CD4-positive, alpha-beta T cell treated with Interleukin-2 at 100 ng/mL for 4 hours (primary cell): ENCODE measurements at places on chromosomes 5 and 9.

DNA sequence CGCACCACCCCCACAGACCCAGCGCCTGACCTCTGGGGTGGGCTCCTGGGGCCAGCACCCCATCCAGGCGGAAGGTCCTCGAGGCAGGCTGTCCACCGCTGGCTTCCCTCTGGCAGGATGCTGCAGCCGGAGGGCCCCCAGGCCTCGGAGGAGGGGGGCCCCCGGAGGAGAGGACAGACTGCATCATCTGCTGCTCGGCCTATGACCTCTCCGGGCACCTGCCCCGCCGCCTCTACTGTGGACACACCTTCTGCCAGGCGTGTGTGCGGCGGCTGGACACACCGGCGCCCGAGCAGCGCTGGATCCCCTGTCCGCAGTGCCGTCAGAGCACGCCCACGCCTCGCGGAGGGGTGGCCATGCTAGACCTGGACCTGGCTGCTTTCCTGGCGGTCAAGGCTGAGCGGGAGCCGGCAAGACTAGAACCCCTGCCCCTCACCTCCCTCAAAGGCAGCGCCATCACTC lies 1.2 kb downstream of the RNF224 start:
- DNase-seq: no peak

DNA sequence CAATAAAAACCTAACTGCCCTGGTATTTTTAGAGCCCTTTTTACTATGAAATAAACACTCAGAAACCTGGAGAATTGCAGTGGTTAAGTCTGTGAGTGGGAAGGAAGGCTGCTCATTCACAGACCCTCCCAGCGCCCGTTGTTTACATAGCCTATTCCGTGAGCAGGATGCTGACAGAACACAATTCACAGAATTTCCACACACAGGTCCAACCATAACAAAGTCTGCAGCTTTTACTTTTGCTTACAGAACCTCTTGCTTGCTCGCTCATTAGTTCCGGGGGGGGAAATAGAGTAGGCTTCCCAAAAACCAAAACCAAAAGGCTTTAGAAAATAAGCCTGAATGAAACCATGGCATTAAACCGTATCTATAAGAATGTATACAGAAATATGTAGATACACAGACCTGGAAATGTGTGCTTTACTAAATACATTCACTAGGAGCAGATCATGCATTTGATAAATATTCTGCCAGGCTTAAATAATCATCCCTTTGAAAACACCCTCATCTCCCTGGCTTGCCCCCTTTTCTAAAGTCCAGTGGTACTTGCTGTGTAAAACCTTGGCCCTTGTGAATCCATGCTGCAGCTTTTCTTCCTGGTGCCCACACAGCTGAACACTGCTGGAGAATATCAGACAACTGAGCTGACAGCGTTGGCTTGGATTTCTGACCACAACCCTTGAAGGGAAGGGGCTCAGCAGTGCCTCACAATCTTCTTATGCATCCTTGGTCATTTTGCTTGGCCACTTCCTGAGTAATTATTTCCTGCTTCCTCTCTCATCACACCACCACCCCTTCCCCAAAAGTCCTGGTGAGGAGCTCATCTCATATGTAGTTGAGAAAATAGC lies 128.0 kb downstream of the FANCC start:
- DNase-seq: peak; percentile 3

DNA sequence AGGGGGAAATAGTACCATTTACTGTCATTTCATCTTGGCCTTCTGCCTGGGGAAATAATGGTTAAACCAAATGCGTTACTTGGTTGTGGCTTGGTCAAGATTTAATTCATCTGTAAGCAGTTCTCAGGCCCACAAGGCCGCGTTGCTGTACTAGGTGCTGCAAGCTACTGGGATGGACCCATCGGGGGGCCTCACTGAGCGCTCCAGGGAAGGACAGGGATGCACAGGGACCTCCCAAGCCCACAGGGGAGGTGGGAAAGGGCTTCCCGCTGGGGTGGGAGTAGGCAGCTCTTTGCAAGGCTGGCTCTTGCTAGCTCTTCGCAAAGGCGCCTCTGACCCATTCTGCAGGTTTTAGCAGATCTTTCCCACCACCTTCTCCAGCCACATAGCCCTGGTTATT lies 8.0 kb downstream of the GFPT2 start:
- DNase-seq: no peak

GRCh38 chr5:80608731-80609130 lies 38.7 kb upstream of the ANKRD34B start:
- DNase-seq: no peak

DNA sequence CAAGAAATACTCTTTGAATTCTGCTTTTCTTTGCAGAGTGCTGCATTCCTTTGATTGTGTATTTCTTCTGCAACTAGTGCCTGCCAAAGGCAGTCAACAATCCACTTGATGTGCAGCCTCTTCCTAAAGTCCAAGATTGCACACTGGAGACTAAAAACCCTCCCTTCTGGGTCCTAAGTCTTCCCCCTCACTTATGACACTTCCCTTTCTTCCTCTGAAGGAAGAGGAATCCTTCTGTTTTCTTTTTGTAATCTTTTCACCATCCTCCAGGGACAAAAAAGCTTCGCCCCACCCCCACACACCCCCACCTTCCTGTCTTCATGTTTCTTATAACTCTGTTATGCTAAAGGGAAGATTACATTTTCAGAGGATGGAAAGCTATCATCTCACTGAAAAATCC lies 39.9 kb downstream of the WDR36 start:
- DNase-seq: no peak

DNA sequence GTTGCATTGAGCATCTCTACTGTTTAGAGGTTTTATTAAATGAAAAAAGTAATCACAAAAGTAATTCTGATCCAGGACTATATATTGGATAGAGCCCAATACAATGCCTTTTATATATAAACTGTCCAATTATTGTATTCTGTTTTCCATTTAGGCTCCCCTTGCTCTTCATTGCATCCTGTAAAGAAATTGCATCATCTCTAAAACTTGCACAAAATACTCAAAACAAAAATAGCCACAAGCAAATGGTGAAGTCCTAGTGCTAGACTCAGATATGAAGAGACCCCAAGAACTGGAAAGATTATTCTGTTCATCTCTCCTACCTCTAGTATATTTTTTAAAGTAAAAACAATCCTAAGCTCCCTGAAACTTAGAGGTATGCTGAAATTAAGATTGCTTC lies 195.8 kb downstream of the NNT start:
- DNase-seq: no peak

GRCh38 chr5:95937607-95938152 lies 24.0 kb downstream of the ELL2 start:
- DNase-seq: no peak

DNA sequence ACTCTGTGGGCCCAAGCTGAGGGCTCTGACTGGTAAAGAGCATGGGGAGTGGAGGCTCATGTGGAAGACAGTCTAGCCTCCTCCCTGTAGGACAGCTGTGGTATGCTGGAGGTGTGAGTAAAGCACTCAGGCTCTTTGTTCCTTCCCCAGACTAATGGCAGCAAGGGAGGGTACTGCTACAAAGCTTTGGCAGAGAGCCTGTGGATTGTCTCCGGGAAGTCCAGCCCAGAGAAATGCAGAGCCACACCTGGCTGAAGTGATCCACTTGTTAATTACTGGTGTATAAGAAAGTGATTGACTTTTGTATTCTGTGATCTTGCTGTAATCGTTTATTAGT lies 161.7 kb downstream of the OXCT1 start:
- DNase-seq: no peak

GRCh38 chr5:146647656-146648199 lies 131.7 kb upstream of the GPR151 start:
- no peak for DNase-seq

DNA sequence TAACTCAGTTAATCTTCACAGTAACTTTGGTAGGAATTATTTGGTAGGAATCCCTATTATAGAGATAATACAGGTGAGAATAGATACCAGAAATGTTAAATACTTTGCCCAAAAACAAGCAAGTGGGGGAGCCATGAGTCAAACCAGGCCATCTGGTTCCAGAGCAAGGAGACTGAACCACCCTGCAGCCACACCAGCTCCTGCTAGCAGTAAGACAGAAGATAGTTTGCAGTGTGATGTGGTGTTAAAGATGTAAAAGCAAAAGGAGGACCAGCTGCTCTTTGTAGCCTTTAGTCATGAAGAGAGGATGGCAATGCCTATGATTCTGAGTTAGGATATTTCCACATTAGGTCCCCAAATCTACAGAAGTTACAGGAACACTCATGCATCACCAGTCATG lies 101.4 kb downstream of the PRKACG start:
- DNase-seq: no peak

GRCh38 chr5:88955403-88955802 lies 72.4 kb upstream of the MEF2C start:
- DNase-seq: no peak

DNA sequence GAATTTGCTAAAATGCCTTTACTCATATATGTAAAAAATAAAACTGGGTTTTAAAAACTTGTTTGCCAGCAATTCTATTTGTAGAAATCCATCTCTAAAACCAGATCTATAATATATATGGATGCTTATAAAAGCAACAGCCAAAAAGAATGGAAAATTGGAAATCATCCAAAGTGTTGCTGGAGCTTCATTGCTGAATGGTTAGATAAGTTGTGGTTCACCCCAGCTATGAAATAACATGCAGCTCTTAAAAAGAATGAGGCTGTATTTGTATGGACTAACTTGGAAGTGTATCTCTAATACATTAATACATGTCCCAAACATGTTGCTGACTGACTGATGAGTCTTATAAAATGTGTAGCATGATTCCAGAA lies 76.2 kb downstream of the STK10 start:
- DNase-seq: no peak

GRCh38 chr5:72377910-72378638 lies 57.9 kb downstream of the PTCD2 start:
- no peak for DNase-seq

DNA sequence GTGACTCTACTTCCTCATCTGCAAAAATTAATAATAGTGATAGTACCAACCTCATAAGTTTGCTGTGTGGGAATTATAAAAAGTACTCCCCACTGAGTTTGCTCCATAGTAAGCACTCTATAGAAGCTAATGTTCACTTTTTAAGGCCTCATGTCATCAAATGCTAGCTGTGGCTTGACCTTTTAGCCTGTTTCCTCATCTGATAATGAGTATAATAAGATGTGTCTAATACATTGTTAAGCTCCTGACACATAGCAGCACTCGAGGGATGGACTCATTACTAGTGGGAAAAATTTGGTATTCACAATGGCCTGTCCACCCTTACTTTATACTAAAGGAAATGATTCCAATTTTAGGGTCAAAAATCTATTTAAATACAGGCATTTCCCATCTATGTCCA lies 26.1 kb upstream of the CAST start:
- no peak for DNase-seq

DNA sequence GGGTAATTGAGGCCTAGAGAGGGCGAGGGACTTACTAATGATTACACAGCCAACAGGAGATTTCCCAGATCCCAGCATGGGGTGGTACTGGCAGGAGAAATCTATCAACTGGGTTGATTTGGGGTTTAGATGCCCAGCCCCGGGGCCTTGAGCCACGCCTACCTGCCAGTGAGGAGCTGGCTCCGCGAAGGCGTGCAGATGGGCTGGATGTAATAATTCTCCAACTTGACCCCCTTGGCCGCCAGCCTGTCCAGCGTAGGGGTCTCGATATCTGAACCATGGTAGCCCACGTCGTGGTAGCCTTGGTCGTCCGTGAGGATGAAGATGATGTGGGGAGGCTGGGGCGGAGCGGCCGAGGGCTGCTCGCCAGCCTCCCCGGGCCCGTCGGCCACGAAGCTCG lies 804 bp downstream of the ARSI start:
- no peak for DNase-seq

- DNase-seq: peak; percentile 24
Observed at GRCh38 chr9:131707733-131708157, 32.1 kb downstream of the RAPGEF1 start.

DNA sequence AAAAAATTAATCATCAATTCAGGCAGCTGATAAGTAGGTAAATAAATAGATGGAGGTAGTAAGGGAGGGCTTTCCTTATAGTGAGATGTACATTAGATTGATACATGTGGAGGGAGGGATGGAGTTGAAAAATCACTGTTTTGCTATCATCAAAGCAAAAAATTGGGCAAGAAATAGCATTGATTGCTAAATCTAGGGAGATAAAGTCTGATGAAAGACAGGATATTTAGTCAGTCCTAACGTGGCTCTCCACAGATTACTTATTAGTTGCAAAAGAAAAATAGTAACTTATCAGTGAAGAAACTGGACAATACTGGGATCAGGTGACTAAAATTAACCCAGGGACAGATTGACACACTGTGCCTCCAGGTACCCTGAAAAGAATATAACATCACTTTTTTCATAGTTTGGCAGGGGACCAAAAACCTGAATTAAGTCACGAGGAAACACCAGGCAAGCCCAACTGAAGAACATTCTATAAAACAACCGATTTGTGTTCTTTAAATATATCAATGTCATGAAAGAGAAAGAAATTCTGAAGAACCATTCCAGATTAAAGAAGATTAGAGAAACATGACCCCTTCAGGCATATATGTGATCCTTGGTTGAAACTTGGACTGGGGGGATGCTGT lies 27.1 kb upstream of the GOLPH3 start:
- DNase-seq: no peak

- DNase-seq: no peak
Observed at GRCh38 chr5:38720554-38721361, 125.1 kb upstream of the OSMR start.

DNA sequence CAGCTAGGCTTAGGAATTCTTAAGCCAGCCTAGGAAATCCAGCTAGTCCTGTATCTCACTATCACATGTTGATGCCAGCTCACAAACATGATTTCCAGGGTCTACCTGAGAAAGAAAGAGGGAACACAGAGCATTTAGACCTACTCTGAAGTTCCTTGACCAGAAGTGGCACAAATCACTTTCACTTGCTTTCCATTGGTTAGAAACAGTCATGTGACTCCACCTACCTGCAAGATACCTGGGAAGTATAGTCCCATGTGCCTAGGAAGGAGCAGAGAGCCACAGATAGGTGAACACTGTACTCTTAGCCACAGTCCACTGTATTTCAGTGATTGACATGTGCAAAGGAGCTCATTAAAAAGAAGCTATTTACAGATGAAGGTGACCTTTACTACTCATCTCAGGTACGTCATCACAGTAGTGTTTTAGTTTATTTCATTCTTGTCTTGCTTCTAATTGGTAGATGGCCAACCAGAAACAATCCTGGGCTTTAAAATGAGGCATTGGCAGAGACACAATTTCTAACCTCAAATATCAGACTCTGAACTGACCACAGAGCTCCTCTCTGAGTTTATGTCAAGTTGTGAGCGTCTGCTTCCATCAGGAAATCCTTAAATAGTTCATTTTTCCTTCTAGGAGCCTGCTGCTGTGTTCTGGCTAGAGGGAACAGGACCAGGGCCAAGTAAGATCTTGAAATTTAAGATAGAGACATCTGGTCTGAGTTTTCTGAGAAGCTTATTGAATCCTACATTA lies 340.7 kb downstream of the TLE4 start:
- DNase-seq: no peak

DNA sequence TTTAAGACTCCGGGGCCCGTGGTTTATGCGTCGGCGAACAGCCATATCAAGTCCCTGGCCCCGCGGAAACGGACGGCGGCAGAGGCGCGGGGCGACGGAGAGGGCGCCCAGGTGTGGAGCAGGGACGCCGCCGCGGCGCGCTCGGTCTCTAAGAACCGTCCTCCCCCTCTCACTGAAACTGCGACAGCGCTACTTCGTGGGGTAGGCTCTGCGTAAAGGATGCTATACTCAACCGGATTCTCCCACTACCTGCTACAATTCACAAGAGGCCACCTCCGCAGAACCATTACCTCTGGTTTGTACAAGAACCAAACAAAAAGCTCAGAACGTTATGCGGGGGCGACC lies 404 bp downstream of the MRNIP start:
- DNase-seq: peak; percentile 42
